ENCODE measurements at places on chromosomes 12 and 14. TPM values are rescaled to one million over a fixed set of nuclear protein-coding genes. Genes with fewer than 3 reads are reported as not detected.

The ZDHHC22 gene
- total RNA-seq, result not detected

The GPD1 gene
- total RNA-seq, result 0.25 TPM

The KRT82 gene
- total RNA-seq, result not detected

The SMIM41 gene
- total RNA-seq, result not detected

The RILPL1 gene
- total RNA-seq, result 17.4 TPM
